Calu3 (cell line): ENCODE measurements at places on chromosomes 12 and 14. TPM values are rescaled to one million over a fixed set of nuclear protein-coding genes. Genes with fewer than 3 reads are reported as not detected.

GRCh38 chr12:1047898-1048660 lies 57.1 kb downstream of the ERC1 start:
- H3K36me3 ChIP-seq, result no peaks in the 10 kb centered on the region
- H3K4me3 ChIP-seq, result no peak overlapping the region
- H3K27ac ChIP-seq, result no peak overlapping the region
- H3K27me3 ChIP-seq, result no peaks in the 10 kb centered on the region
- DNase-seq, result no peak
- peaks cover 19% of the 10 kb centered on the region for H3K4me1 ChIP-seq

DNA sequence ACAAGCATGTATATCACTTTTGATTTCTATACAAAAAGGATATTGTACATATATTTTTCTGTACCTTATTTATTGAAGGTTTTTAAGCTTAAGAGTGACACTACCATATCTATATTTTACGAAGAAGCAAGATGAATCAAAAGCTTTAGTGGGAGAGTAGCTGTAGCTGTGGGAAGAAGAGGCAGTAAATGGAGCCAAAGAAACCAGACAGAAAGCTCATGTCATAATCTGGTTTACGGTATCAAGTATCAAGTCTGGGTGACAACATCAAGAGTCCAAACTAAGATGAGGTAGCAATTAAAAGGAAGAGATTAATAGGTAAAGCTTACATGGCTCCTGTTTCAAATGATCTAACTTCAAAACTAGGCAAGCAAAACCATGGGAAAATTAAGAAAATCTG lies 54.8 kb downstream of the CEP83 start:
- DNase-seq, result no peak
- H3K4me3 ChIP-seq, result no peak overlapping the region
- H3K4me1 ChIP-seq, result no peaks in the 10 kb centered on the region
- H3K27ac ChIP-seq, result no peak overlapping the region

GRCh38 chr12:71456316-71456715 lies 16.7 kb downstream of the LGR5 start:
- no peak for DNase-seq
- H3K27ac ChIP-seq, result no peak overlapping the region
- no peaks in the 10 kb centered on the region for H3K36me3 ChIP-seq
- no peak overlapping the region for H3K4me3 ChIP-seq

The IFI27L2 gene
- total RNA-seq, result 40.4 and 57.1 TPM in 2 replicates

The LRCOL1 gene
- total RNA-seq, result not detected in 2 replicates

The GDF3 gene
- not detected in 2 replicates for total RNA-seq

The B4GALNT1 gene
- total RNA-seq, result 8.1 and 11.1 TPM in 2 replicates

The CIROP gene
- not detected in 2 replicates for total RNA-seq
